ENCODE measurements at places on chromosomes 6 and 20.

DNA sequence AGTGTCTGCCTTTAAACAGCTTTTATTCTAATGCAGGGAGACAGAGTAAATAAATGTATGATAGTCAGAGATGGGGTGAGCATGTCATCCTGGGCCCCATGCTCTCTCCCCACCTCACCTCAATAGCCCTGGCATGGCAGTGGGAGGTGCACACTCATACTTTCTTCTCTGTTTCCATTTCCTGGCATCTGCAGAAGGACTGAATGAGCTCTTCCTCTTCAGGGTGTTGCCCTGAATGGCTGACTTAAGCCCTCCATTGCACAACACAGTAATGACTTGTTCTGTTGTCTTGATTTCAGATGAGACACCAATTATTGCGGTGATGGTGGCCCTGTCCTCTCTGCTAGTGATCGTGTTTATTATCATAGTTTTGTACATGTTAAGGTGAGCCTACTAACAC lies 57.0 kb upstream of the GNRH2 start:
- no peak for DNase-seq

DNA sequence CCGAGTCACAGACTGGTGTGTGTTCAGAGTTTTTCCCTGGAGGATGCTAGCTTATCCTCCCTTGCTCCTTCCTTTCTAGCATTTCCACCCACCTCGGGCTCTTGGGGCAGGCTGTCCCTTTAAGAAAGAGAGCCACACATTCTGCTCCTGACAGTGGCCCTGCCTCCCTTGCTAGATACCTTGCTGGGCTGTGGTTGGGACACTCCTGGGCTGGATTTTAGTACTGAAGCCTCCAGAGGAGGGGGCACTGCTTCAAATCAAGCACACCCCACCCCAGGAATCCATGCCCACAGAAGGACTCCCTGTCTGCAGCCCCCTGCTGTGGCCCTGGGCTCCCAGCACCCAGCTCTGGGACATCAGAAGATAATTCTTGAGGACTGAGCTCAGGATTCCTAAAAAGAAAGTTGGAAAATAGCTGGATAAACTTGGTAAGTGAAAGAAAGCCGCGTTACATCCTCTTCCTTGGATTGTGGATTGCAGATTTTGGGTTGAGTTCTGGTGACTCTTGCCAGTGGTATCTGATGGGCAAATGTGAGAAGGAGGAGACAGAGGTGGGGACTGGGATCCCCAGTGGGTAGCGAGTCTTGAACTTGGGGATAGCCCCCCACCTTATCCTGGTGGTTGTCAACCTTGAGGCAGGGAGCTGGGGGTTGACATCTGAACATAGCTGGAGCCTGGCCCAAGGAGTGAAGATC lies 29.0 kb downstream of the DAAM2 start:
- DNase-seq = no peak

DNA sequence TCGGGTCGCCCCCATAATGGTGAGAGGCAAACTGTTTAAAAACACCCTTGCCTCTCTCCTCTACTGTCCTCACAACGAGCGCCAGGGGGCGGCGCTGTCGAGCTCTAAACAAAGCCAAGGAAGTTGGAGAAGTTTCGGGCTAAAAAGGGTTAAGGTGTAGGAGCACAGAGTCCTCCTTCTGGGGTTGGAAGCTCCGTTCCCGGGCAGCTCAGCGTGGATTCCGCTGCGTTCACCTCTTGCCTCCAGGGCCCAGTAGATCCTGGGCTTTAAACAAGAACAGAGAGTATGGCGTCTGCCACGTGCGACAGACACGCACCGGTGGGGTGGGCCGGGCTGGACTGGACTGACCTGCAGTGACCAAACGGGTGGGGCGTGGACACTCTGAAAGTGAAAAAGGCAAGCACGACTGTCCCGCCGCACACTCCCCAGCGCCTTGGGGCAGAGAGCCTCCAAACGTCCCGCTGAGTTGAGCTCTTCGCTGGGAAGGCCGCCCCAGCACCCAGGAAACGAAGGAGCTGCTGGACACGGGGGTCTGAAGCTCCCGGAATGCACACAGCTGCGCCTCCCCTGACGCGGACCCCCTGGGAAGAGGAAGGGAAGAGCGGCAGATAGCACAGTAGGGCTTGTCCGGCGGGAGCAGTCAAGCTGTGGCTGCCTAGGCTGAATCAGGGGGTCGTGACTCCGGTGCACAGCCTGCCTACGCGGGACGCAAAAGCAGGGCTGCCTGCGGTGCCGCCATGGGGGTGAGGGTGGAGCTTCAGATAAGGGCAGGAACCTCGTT lies 1.6 kb upstream of the THBD start:
- no peak for DNase-seq

- DNase-seq = no peak
Observed at GRCh38 chr20:8901237-8902025, 167.5 kb upstream of the PLCB4 start.

GRCh38 chr6:64680446-64680845 lies 1026.6 kb downstream of the EYS start:
- no peak for DNase-seq

DNA sequence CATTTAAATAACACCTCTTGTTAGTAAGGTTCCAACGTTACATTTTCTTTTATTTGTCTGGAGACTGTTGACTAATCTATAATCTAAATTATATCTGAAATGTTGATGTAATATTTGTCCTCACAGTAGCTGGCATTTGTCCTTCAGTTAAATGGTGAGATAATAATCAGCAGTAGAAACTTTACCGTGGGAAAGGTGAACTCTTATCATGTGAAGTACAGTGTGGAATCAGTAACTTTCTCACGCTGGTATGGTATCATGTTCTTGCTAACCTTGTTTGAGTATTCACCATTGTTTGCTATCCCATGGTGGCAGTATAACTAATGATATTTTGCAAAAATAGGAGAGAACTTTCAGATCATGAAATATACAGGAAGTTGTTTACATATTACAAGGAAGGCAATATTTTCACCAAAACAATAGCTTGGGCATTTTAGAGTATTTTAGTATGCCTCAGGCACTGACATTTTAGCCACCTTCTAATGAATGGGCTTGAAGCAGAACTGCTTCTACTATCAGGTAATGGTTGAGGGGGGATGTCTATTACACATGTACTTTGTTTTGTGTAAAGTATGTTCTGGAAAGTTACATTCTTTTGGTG lies 4.8 kb downstream of the GMNN start:
- no peak for DNase-seq

- no peak for DNase-seq
Observed at GRCh38 chr20:8291200-8291599, 159.1 kb downstream of the PLCB1 start.

GRCh38 chr6:123909989-123910388 lies 106.3 kb downstream of the NKAIN2 start:
- DNase-seq = no peak

Data from stimulated activated CD4-positive, alpha-beta T cell treated with anti-CD3 and anti-CD28 coated beads, Interleukin-1b, Interleukin-23, amount 100 ng/mL, for 1 hour (primary cell).